ENCODE measurements at places on chromosomes 7 and 10.
A peak's percentile ranks its signal among the peaks of the same experiment; 100 is the strongest.

- no peak for DNase-seq
These were observed 38.3 kb upstream of the COBL start for GRCh38 chr7:51354897-51355296.

GRCh38 chr7:87144173-87144657 lies 8.0 kb upstream of the DMTF1 start:
- no peak for DNase-seq

DNA sequence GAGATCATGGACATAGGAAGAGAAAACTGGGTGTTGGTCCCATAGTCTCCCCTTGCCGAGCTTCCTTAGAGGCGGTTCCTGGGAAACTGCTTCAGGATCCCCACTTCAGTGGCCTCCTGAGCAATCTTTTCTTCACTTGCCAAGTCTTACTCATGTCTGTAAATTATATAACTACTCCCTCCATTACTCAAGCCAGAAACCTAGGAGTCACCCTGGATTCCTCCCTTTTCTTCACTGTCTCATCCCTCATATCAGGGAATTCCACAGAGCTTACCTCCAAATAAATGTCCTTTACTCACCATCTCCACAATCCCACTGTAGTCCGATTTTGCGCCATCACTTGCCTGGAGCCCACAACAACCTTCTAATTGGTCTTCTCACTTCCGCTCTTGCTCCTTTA lies 29.1 kb upstream of the TRUB1 start:
- no peak for DNase-seq

DNA sequence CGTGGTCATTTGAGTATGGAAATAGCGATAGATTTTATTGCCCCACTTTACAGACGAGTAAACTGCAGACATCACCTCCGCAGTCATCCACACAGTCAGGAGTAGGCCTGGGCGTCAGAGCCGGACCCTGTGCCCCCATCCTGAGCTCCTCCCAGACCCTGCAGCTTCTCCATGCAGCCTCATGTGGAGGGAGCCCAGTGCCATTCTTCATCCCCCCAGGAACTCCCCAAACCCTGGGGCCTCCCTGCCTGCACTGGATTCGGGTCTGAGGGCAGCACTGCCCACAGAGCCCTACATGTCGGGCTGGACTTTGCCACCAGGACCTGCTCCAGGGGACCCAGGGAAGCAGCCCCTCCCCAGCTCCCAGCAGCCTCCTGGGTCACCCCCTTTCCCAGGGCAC lies 100.8 kb downstream of the MKI67 start:
- DNase-seq, result no peak

GRCh38 chr7:28565980-28566379 lies 153.7 kb downstream of the CREB5 start:
- no peak for DNase-seq

- no peak for DNase-seq
These were observed 2.9 kb upstream of the RALA start for GRCh38 chr7:39620486-39620885.

GRCh38 chr7:134513169-134513752 lies 14.1 kb upstream of the AKR1B10 start:
- peak; percentile 8 for DNase-seq

DNA sequence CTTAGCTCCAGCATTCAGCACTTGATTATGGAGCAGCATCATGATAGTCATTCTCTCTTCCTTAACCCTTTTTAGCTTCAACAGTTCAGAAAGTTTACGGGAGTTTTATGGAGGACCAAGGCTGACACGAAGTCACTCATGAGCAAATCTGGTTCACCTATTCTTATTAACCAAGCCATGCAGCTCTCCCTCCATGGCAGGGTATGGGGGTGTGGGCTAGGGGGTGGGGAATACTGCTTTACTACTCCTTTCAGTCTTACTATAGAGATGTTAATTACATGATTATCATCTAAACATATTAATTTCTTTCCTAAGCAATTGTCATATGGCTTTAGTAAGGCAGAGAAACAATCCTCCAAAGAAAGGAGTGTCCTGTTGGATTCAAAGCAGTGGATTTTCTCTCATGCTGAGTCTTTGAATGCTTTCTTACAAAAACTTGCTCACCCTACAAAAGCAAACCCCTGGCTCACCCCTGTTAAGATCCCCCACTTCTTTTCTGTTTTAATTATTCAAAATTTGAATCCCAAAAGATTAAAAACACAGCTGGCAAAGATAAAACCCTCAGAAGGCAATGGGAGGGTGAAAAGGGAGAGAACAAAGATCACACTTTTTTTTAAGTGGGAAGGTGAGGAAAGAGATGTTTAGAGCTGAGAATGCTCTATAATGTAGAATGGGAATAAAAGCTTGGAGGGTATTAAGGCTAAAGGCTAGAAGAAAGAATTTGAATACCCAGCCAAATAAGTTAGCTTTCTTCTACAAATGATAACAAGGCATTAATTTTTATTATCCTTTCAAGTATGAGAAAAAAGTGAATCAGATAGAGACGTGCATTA lies 46.4 kb upstream of the SEMA3E start:
- DNase-seq, result no peak

GRCh38 chr7:148672041-148672440 lies 26.7 kb upstream of the CUL1 start:
- DNase-seq, result no peak

DNA sequence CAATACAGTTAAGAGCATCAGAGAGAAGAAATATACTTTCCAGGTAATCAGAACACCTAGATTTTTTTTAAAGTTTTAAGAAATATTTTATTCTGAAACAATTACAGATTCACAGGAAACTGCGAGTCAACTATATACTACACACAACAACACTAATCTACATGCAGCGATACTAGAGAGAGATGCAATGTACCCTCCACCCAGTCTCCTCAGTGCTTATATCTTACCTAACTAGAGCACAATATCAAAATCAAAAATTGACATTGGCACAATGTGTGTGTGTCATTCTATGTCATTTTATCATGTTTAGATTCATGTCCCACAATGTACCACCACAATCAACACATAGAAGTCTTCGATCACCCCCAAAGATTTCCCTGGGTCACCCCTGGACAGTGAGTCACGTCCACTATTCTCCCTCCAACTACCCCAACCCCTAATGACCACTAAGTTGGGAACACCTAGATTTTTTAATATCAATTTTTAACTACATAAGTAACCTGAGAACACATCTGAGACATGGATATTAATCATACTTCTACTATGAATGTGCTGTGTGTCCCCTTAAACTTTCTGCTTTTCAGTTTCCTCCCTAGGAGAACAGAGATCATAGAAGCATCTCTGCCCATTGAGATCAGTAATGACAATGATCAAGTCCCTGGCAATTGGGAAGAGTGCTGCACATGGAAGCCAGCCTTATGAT lies 86.5 kb downstream of the GSAP start:
- DNase-seq, result no peak

- no peak for DNase-seq
These were observed 179.8 kb upstream of the CSTF2T start for GRCh38 chr10:51879238-51879637.

DNA sequence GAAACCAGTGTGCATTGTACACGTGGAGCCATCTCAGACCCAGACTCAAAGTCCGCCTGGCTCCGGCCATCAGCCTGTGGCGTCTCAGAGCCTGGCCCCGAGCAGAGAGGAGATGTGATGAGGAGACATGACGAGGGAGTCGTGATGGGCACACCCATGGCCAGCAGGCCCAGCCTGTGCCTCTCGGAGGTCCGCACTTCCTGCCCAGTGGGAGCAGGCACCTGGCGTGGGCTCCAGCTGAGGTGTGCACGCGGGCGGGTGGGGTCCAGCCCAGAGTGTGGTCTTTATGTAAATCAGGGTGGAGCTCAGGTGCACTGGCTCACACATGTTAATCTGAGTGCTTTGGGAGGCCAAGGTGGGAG lies 26.0 kb upstream of the GPR146 start:
- no peak for DNase-seq

DNA sequence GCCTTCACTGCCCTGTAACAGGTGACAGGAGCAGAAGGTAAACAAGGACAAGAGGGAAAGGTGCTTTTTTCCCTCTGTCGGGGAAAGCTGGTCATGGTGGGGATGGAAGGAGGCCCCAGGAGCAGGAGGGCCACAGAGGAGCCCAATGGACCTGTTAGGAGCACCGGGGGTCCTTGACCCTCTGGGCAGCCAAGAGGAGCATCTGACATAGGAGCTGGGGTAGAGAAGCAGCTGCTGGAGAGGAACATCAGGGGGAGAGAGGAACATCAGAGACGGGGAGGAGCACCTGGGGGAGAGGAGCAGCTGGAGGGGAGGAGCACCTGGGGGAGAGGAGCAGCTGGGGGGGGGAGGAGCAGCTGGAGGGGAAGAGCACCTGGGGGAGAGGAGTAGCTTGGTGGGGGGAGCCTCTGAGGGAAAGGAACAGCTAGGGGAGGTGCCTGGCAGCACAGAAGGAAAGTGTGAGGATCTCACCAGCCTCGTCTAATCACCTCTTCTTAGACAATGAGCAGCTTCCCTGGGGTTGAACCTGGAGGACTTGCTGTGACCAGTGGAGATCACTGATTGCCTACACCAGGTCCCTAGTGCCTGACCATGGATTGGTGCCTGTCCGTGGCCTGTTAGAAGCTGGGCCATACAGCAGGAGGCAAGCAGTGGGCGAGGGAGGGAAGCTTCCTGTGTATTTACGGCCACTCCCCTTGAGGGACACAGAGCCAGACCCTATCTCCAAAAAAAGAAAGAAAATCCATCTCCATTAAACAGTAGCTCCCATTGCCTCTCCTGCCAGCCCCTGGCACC lies 37.6 kb downstream of the JAKMIP3 start:
- no peak for DNase-seq

GRCh38 chr7:157412491-157413180 lies 75.8 kb downstream of the DNAJB6 start:
- no peak for DNase-seq

GRCh38 chr7:55230014-55230413 lies 135.1 kb upstream of the LANCL2 start:
- no peak for DNase-seq

- DNase-seq, result no peak
These were observed 21.3 kb downstream of the CCDC3 start for GRCh38 chr10:12980102-12980661.

DNA sequence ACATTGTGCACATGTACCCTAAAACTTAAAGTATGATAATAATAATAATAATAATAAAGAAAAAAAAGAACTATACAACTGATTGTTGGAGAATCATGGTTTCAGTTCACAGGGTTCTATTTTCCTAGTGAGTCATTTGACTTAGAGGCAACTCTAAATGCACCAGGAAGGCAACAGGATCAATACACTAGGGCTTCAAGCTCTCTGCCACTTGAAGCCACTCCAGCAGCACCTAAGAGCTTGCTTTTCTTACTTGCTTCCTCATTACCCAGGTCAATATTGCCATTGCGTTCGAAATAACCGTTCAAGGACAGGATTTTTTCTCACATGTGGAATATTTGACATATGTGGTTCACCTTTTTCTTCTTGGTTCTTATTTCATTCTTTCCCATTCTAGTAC lies 189.7 kb downstream of the GRM3 start:
- DNase-seq, result no peak

- DNase-seq, result no peak
These were observed 274.7 kb downstream of the USP6NL start for GRCh38 chr10:11336722-11337162.
